ENCODE measurements at places on chromosomes 2 and 18.

DNA sequence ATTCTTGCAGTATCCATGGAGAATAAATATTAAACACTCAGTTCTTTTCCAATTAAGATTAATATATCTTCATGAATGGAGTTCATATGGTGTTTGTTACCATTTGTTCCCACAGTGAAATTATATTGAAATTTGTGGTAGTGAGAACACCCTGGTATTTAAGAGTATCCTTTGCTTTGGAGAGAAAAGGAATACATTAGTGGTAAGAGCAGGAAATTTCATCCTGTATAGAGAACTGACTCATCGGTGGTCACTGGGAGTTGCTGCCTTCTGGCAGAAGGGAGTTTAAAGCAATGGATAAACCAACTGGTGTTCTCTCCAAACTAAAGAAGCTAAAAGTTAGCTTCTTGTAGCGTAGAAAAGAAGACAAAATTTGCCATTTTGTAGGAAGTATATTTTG, 107.3 kb downstream of the MYO1B start:
- no peak for DNase-seq

- no peak for DNase-seq
These were observed 11.7 kb downstream of the WDR7 start for GRCh38 chr18:56662902-56663301.

DNA sequence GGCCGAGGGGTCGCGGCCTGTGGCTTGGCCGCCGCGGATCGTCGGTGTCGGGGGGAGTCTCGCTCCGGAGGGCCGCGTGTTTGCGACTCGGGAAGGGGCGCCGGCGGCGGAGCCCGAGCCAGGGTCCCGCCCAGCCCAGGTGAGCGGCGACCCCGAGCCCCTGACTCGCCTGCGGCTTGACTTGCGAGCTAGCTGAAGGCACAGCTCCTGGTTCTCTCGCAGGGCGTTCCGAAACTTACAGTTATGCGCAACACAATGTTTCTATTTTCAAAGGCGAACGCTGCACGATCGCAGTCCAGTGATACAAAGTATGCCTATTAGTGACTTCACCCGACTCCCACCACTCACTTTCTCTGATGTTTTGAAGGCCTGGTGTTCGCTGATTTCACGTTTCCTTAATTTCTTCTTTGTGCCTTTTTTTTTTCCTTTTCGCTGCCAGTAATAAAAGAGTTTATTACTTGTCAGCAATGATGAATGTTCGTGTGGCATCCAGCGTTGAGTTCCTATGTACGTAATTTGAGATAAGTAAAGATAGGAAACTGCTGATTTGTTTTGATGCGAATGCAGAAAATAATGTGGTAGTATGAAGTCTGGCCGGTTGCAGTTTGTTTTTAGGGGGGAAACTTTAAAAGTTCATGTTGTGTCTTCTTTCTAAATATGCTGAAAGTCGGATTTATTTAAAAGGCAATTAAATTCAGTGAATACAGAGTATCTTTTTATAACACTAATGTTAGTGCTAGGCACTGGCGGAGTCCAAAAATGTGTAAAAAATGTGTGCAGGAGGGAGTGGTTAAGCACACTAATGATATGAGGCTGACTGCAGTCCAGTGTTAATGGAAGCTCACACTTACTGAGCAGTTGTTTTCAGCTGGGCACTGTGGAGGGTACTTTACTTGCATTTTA, 706 bp downstream of the UBXN2A start:
- DNase-seq, result no peak

DNA sequence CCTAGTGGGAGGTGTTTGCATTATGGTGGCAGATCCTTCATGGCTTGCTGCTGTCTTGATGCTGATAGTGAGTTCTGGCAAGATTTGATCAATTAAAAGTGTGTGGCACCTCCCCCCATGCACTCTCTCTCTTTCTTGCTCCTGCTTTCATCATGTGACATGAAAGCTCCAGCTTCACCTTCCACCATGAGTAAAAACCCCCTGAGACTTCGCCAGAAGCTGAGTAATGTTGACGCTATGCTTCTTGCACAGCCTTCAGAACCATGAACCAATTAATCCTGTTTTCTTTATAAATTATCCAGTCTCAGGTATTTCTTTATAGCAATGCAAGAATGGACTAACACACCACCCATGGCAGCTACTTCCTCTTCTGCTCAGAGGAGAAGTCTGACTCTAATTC, 2181.4 kb upstream of the PIK3C3 start:
- no peak for DNase-seq

GRCh38 chr2:60432035-60432601, 121.3 kb downstream of the BCL11A start:
- DNase-seq, result no peak

GRCh38 chr2:121918231-121918630, 162.8 kb downstream of the TSN start:
- no peak for DNase-seq

DNA sequence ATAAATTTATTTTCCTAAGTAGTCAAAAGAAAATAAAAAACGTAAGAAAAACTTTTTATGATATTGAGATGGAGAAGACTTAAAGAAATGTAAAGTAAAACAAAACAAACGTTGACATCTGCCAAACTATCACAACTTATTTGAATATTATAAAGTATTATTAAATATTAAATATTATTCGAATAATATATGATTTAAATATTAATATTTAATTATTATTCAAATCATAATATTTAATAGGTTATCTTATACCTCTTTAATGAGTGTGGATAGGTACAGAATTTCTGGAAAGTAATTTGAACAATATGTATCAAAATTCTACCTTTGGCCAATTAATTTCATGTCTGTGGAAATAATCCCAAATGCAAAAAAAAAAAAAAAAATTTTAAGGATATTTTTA, 278.7 kb downstream of the RAD51AP2 start:
- DNase-seq, result no peak

GRCh38 chr2:146990311-146991054, 854.3 kb upstream of the ACVR2A start:
- DNase-seq, result no peak

DNA sequence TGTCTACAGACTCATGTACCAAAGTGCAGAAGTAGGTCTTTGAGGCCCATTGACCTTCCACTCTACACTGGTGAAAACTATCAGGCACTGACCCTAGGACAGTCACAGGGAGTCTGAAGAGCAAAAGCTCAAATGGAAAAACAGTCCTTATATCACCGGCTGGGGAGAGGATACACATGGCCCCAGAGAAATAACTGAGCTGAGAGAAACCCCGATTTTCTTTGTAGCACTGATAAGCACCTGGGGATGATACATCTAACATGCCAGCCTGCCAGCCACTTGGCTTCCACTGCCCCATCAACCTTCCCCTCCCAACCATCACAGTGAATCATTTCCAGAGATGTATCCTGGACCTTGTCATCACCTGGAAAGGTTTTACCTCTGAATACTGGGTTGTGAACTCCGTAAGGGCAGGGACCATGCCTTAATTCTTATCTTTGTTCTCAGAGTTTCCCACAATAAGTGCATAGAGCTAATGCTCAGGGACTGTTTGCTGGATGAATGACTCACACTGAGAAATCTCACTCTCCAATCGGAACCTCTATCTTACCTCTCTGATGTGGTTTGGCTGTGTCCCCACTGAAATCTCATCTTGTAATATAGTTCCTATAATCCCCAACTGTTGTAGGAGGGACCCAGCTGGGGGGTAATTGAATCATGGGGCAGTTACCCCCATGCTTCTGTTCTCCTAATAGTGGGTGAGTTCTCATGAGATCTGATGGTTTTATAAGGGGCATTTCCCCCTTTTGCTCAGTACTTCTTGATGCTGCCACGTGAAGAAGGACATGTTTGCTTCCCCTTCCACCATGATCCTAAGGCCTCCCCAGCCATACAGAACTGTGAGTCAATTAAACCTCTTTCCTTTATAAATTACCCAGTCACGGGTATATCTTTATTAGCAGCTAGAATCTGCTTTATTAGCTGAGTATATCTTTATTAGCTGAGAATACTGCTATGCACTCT, 37.1 kb downstream of the EVA1A start:
- DNase-seq, result no peak

DNA sequence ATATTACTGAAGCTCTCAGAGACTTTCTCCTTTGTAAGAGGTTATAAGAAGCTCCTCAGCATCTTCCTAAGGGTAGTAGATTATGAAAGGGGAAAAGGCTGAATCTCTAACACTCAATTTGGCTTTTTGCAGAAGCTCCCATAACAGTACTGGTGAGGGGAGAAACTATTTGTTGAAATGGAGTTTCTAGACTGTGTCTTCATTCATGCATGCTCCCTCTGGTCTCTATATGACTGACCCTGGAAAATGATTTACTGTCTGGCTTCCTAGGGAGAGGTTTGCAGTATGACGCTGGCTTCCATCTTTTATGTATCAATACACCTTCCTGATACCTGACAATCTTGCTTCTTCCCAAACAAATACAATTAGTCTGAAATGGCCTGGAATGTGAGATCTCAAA, 63.9 kb downstream of the LDAH start:
- DNase-seq, result no peak

- no peak for DNase-seq
These were observed 11.2 kb downstream of the CFLAR start for GRCh38 chr2:201127152-201127511.

- no peak for DNase-seq
These were observed 143.5 kb upstream of the RBBP8 start for GRCh38 chr18:22789600-22789999.

DNA sequence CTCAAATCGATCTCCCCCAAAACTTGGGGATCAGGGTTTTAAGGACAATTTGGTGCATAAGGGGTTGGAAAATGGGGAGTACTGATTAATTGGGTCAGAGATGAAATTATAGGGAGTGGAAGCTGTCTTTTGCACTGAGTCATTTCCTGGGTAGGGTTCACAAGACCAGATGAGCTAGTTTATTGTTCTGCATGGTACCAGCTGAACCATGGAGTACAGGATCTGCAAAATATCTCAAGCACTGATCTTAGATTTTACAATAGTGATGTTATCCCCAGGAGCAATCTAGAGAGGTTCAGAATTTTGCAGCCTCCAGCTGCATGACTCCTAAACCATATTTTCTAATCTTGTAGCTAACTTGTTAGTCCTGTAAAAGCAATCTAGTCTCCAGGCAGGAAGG, 73.1 kb downstream of the CPO start:
- DNase-seq, result no peak

DNA sequence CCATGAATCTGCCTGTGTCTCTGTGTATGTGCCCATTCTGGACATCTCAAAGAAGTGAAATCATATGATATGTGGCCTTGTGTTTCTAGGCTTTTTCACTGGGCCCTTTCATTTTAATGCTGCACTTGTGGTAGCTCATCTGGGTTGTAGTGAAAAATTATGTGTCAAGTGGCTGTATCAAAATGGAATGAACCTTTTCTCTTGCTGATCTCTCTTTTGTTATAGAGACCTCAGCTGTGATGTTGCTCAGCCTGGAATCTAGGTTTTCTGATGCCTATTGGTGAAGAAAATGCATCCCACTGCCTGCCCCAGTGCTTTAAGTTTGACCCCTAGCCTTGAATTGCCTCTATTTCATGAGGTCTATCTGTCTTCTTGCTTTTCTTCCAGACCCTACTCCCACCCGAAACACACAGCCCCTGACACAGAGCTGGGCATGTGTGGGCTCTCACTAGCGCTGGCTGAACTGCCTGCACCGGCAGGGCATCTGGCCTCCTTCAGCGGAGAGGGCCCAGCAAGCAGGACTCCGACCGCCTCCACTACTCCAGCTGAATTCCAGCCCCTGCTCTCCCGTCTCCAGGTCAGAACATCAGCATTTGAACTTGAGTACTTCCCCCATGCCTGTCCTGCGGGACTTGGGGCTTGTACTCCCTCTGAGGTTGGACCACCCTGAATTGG, 175.8 kb upstream of the MSH6 start:
- DNase-seq, result no peak

- DNase-seq, result peak; percentile 58
These were observed at the start of gene MEIS1 for GRCh38 chr2:66434679-66435548. TSS of gene MEIS1 (plus strand) at chr2:66435125. CDS start at chr2:66435857, 732 bp downstream.

DNA sequence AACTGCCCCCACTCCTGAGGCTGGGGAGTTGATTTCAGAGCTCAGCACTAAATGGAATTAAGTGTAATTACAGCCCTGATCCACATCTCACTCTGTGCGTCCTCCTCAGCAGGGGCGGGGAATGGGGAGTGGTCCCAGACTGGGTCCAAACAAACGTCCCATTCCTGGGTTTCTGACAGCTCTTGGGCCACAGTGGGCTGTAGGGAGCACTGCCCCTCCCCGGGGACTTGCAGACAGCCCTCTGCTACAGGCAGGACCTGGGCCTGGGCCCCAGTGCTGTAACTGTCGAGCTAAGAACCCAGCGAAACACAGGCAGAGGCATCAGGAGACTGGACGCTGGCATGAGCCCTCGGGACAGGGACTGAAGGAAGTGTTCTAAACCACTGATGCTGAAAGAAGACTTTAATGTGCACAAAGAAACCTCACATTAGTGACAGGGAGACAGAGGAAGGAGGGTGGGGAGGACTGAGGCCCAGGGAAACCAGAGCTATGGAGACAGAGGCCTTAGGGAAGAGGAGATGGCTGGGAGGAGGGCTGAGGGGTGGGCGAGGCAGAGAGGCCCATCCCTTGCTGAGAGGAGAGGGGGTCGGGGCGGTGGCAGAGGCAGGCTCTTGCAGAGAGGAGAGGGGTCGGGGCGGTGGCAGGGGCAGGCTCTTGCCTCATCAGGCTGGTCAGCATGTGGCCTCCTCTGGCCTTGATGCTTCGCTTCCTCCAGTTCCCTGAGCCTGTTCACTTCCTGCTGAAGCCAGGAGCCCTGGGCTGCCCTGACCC, 5.8 kb upstream of the SEMA4C start:
- DNase-seq, result no peak

DNA sequence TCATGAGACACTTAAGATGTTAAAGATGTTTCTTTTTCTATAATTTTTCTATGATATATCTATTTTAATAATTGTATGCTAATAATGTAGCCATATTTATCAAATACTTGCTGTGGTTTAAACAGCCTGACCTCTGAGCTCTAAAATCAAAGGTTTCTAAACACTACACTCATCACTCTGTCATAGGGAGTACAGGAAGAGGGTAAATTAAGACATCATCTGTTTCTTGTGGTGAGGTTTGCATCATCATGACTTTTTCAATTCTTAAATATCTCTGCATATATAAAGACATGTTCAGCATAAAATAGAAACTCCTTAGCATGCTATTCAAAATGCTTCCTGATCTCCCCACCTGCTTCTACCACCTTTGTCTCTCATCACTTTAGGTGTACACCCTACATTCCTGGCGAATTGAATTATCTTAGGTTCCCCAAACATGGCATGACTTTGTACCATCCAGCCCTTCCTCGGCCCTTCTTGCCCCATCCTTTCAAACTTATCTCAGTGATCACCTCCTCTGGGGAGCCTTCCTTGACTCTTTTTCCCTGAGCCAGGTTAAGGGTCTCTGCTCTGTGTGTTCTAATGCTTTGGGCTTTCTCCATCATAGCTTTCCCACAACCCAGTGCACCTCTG, 105.3 kb upstream of the TTN start:
- DNase-seq, result no peak

- DNase-seq, result no peak
These were observed 42.1 kb upstream of the TRIM43B start for GRCh38 chr2:95526360-95527341.

DNA sequence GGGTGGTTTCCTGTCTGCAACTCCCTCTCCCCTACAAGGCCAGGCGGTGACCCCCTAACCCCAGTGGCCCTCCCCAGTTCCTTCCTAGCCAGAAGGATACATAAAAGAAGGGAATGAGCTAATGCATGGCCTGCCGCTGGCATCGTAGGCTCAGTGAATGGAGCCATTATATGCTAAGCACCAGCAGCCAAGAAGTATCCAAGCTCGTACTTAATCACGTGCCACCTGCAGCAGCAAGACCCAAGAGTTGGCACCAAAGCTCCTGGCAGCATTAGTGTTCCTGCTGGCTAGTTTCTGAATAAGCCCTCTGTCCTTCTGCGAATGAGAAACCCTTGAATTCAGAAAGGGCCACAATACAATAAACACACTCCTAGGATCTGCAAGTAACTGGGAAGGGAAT, 4.3 kb downstream of the DBI start:
- DNase-seq, result no peak
